ENCODE measurements at places on chromosomes 2 and 18.

- no peak for DNase-seq
Measured at GRCh38 chr18:31546476-31546875, 45.2 kb upstream of the TTR start.

- no peak for DNase-seq
Measured at GRCh38 chr2:101710471-101711318, 13.2 kb downstream of the MAP4K4 start.

DNA sequence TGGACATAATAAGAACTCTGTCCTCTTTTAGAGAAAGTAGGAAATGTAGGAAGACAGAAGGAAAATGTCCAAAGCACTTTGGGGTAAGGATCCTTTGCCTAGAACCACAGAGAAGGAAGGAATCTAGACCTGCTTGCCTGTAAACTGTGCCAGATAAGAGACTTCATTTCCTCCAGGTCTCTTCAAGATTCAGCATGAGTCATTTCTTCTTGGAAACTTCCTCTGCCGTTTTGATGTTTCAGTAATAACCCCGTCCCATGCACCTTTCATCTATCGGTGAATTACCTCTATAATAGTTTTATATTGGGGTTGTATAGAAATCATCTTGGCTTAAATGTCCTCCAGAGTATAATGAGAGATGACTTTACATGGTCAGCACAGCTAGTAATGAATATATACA is 63.2 kb upstream of the LRATD1 start:
- no peak for DNase-seq

DNA sequence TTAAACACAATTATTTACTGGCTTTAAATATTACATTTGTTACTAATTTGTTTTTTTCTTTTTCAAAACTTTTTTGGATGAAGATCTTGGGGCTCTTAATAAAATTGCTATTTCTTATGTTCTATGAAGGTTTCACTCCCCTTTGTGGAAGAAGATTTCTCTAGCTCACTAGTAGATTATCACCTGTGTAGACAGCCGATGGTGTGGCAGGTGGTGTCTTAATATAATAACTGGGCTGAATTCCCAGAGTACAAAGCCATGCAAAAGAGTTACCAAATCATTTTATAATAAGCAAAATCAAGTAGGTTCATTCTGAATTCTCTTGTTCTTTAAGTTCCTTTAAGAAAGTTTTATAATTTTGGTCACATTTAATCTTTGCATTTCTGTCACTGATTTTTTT is 233.7 kb downstream of the CCDC102B start:
- no peak for DNase-seq

DNA sequence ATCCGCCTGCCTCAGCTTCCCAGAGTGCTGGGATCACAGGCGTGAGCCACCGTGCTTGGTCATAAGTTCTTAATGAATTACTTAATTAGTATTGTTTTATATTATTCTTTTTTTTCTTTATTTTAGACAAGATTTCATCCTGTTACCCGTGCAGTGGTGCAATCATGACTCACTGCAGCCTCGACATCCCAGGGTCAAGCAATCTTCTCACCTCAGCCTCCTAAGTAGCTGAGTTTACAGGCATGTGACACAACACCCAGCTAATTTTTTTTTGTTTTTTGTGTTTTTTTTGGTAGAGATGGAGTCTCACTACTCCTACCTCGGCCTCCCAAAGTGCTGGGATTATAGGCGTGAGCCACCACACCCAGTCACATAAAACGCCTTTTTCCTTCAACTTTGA is 17.3 kb downstream of the C2orf42 start:
- no peak for DNase-seq
